ENCODE measurements at places on chromosomes 7 and 10. TPM values are rescaled to one million over a fixed set of nuclear protein-coding genes. Genes with fewer than 3 reads are reported as not detected.

Gene SPOCK2
- total RNA-seq: 27.8 TPM

Gene CUZD1
- total RNA-seq: 2.2 TPM

Gene EPHA1
- total RNA-seq: not detected

Gene ACTL6B
- total RNA-seq: not detected

Gene STOX1
- total RNA-seq: 0.10 TPM

Gene ARHGEF5
- total RNA-seq: 6.4 TPM

- DNase-seq: no peak
- H3K36me3 ChIP-seq: no peaks in the 10 kb centered on the region
- no peak overlapping the region for H3K27ac ChIP-seq
- no peak overlapping the region for H3K4me3 ChIP-seq
- H3K27me3 ChIP-seq: peaks cover 6% of the 10 kb centered on the region
Observed at GRCh38 chr7:112511451-112512202, 30.8 kb downstream of the LSMEM1 start.

- no peak overlapping the region for H3K4me3 ChIP-seq
- H3K4me1 ChIP-seq: peaks cover 41% of the 10 kb centered on the region
- H3K27me3 ChIP-seq: no peaks in the 10 kb centered on the region
- no peak for DNase-seq
- H3K36me3 ChIP-seq: peaks cover 44% of the 10 kb centered on the region
- H3K27ac ChIP-seq: peak overlapping the region; percentile 18
Observed at GRCh38 chr10:5897504-5897903, 7.5 kb downstream of the FBH1 start.

DNA sequence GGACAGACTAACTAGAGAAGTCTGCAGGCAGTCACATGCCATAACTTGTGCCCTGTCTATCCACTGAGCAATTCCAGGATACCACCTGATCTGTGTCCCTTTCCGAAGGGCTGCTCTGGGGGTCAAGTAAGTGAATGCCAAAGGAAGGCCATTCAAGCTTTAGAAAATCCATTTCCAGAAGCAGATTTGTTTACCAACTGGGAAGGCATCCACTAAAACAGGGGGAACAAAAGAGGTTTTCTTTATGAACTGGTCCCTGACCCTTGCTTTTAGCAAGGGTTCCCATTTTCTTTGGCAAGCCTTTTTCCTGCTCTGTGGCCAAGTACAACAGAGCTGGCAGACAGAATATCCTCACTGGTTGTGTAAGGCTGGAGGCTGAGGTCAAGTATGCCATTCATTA is 36.5 kb downstream of the ITPRID1 start:
- no peak overlapping the region for H3K4me3 ChIP-seq
- no peaks in the 10 kb centered on the region for H3K36me3 ChIP-seq
- H3K27ac ChIP-seq: no peak overlapping the region
- DNase-seq: no peak

GRCh38 chr7:11213266-11213665 is 239.6 kb downstream of the PHF14 start:
- no peak for DNase-seq
- H3K4me1 ChIP-seq: no peaks in the 10 kb centered on the region
- no peak overlapping the region for H3K27ac ChIP-seq
- no peaks in the 10 kb centered on the region for H3K36me3 ChIP-seq
- no peak overlapping the region for H3K4me3 ChIP-seq

GRCh38 chr7:31069860-31070555 is 17.9 kb downstream of the ADCYAP1R1 start:
- H3K36me3 ChIP-seq: no peaks in the 10 kb centered on the region
- no peaks in the 10 kb centered on the region for H3K4me1 ChIP-seq
- H3K4me3 ChIP-seq: no peak overlapping the region
- no peak for DNase-seq

GRCh38 chr10:71397296-71398212 is 834 bp downstream of the CDH23 start:
- H3K4me1 ChIP-seq: peaks cover 8% of the 10 kb centered on the region
- H3K4me3 ChIP-seq: peak overlapping the region; percentile 61
- H3K27me3 ChIP-seq: peaks cover 45% of the 10 kb centered on the region

- H3K4me3 ChIP-seq: peak overlapping the region; percentile 11
- H3K27ac ChIP-seq: no peak overlapping the region
- no peak for DNase-seq
- H3K36me3 ChIP-seq: no peaks in the 10 kb centered on the region
- peaks cover 2% of the 10 kb centered on the region for H3K27me3 ChIP-seq
- peaks cover 15% of the 10 kb centered on the region for H3K4me1 ChIP-seq
Observed at GRCh38 chr10:108901781-108902618, 1021.3 kb downstream of the XPNPEP1 start.

DNA sequence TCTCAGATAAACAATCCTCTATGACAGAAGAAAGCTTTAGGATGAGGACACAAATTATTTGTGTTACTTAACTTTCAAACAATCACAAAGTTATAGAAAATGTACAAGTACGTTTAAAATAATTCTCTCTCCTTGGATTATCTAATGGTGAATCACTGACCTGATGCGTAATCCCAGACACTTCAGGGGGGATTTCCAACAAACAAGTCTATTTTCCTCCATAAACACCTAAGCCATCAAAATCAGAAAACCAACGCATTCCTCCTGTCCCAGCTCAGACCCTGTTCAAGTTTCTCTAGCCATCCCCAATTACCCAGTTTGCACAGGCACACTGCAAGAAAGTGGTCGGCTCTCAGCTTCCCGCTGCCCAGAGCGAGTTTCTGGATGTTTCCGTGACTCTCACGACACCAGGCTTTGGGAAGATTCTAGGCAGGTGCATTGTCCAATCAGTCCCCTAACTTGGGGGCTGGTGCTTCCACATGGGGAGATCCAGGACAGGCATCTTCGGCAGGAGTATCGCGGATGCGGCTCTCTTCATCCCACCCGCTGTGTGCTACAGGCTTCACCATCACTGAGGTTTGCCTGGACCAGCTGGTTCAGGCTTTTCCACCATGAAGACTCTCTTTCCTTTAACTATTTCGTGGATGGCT is 200.0 kb downstream of the ZMYND11 start:
- no peaks in the 10 kb centered on the region for H3K36me3 ChIP-seq
- H3K4me3 ChIP-seq: no peak overlapping the region
- no peak for DNase-seq
- H3K4me1 ChIP-seq: peaks cover 34% of the 10 kb centered on the region
- H3K27me3 ChIP-seq: no peaks in the 10 kb centered on the region

- no peak overlapping the region for H3K4me3 ChIP-seq
- peaks cover 13% of the 10 kb centered on the region for H3K4me1 ChIP-seq
- H3K27me3 ChIP-seq: no peaks in the 10 kb centered on the region
- no peak overlapping the region for H3K27ac ChIP-seq
Observed at GRCh38 chr10:10208196-10208595, 809.5 kb upstream of the CELF2 start.

GRCh38 chr7:127927348-127927696 is 103.9 kb downstream of the LRRC4 start:
- H3K27ac ChIP-seq: peak overlapping the region; percentile 20
- DNase-seq: no peak
- no peaks in the 10 kb centered on the region for H3K27me3 ChIP-seq

- H3K4me1 ChIP-seq: no peaks in the 10 kb centered on the region
- H3K27ac ChIP-seq: no peak overlapping the region
- no peak for DNase-seq
- H3K4me3 ChIP-seq: no peak overlapping the region
- no peaks in the 10 kb centered on the region for H3K36me3 ChIP-seq
Observed at GRCh38 chr10:129919358-129919757, 44.7 kb downstream of the EBF3 start.

DNA sequence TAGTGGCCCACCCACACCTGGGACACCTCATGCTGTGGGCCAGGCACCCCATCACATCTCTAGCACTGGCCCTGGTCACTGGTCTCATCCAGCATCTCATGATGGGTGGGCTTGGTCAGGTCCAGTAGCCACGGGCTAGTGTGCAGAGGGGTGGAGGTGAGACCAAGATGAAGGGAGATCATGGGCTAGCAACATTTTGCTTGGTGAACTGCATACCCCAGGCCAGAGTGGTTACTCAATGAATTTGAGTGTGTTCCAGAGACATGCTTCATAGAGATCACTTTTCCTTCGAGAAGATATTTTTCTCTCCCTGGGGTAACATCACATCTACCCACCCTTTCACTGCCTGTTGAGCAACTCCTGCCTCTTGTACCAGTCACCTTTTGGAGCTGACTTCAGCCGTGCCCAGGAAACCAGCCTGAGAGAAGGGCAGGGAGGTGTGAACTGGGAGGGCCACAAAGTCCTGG is 44.2 kb downstream of the MINDY4 start:
- H3K4me1 ChIP-seq: peaks cover 2% of the 10 kb centered on the region
- no peaks in the 10 kb centered on the region for H3K36me3 ChIP-seq
- no peak overlapping the region for H3K27ac ChIP-seq
- DNase-seq: no peak

DNA sequence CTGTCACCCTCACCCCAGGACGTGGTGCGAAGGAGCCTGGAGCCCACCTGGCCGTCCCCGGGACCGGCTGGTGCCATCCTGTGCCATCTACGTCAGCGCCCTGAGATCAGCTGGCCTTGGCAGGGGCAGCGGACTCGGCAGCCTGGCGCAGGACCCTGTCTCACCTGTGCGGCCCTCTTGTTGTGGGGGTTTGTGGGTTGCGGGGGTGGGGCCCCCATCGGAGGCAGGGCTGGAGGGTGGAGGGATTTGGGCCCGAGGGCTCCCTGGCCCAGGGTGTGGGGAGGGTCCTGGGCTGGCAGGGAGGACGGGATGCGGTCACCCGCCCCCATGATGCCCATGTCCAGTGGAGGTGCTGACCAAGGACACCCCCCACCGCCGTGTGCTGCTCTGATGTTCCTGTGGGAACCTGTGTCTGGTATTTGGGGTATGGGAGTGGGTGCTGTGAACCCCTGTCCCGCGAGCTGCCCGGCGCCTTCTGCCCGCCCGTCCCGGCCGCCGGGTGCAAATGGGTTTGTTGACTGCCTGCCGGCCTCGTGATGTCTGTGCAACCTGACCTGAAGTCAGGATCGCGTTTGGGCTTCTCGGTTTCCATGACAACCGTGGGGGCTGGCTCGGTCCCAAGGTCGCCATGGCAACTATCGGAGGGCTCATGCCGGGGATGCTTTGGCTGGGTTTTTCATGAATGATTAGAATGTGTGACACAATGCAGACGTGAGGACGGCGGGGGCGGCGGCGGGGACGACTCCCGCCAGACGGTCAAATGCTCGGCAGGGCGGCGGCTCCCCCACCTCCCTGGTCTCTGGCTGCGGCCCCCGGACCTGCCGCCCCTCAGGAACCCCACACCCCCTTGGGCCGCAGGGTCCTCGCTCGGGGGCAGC is 7.3 kb downstream of the MAFK start:
- no peaks in the 10 kb centered on the region for H3K27me3 ChIP-seq
- H3K4me3 ChIP-seq: no peak overlapping the region
- H3K36me3 ChIP-seq: peaks cover 51% of the 10 kb centered on the region
- peaks cover 15% of the 10 kb centered on the region for H3K4me1 ChIP-seq

DNA sequence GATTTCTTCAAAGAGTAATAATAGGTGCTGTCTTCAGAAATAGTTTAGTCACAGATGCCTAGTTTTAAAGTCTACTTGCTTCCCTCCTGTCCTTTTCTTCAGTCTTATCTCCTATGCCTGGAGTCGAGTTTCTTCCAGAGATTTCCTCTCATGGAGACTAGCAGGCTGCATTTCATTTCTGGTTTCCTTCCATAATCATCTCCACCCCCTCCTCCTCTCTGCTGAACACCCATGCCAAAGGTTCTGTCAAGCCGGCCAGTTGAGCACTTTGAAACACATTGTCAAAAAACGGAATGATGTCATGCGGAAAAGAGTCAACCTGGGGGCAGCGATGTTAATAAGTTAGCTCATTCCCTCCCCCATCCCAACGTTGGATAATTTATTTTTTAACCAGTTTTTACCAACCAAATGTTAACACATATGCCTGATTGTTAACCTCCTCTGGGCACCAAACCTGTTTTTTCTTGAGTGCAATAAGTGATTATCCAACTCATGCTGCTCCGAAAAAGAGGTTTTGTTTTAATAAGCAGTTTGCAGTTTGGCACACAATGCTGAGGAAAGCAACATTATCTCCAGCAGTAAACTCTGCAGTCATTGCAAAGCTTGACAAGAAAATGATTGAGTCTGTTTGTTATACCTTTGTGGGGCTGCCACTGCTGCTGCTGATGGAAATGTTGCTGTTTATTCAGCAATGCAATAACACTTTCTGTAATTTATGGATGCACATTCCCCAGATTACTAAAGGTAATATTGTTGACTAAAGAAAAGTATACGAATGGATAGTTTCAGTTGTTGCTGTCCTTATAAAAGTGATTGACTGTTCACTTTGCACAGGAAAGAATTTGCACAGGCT is 161.6 kb downstream of the LRMDA start:
- peaks cover 6% of the 10 kb centered on the region for H3K27me3 ChIP-seq
- no peak overlapping the region for H3K4me3 ChIP-seq
- H3K27ac ChIP-seq: no peak overlapping the region
- H3K4me1 ChIP-seq: no peaks in the 10 kb centered on the region

- H3K27me3 ChIP-seq: no peaks in the 10 kb centered on the region
- peaks cover 41% of the 10 kb centered on the region for H3K36me3 ChIP-seq
- H3K4me3 ChIP-seq: no peak overlapping the region
Observed at GRCh38 chr10:95273393-95274312, 17.1 kb downstream of the PDLIM1 start.

DNA sequence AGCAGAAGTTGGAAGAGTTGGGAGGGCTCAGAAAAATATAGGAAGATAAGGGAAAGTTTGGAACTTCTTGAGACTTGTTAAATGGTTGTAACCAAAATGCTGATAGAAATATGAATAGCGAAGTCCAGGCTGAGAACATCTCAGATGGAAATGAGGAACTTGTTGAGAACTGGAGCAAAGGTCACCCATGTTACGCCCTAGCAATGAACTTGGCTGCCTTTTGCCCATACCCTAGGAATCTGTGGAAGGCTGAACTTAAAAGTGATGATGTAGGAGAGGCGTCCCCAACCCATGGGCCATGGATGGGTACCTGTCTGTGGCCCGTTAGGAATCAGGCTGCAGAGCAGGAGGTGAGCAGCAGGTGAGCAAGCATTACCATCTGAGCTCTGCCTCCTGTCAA is 347.8 kb downstream of the ARL4A start:
- peaks cover 11% of the 10 kb centered on the region for H3K4me1 ChIP-seq
- H3K27me3 ChIP-seq: peaks cover 4% of the 10 kb centered on the region
- DNase-seq: no peak
- no peaks in the 10 kb centered on the region for H3K36me3 ChIP-seq
- H3K27ac ChIP-seq: no peak overlapping the region
- H3K4me3 ChIP-seq: no peak overlapping the region

DNA sequence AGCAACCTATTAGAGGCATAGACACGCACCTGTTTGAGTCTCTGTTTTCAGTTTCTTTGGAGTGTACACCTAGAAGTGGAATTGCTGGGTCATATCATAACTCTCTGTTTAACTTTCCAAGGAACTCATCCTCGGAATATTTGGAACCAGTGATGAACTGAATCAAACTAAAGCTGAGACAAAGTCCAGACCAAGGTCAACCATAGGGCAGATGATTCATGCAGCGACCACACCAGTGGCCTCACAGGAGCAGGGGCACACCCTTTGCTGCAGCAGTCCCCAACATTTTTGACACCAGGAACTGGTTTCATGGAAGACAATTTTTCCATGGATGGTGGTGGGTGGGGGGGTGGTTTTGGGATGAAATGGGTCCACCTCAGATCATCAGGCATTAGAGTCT is 4.9 kb upstream of the OPTN start:
- H3K27me3 ChIP-seq: peaks cover 11% of the 10 kb centered on the region
- no peak for DNase-seq
- H3K4me1 ChIP-seq: peaks cover 4% of the 10 kb centered on the region
- no peak overlapping the region for H3K4me3 ChIP-seq
- H3K36me3 ChIP-seq: no peaks in the 10 kb centered on the region
- no peak overlapping the region for H3K27ac ChIP-seq

Measured in activated B cell treated with CpG ODN at 0.5 μM for 24 hours (primary cell).